CD4-positive, alpha-beta T cell (primary cell): ENCODE measurements at places on chromosomes 3 and 15.

DNA sequence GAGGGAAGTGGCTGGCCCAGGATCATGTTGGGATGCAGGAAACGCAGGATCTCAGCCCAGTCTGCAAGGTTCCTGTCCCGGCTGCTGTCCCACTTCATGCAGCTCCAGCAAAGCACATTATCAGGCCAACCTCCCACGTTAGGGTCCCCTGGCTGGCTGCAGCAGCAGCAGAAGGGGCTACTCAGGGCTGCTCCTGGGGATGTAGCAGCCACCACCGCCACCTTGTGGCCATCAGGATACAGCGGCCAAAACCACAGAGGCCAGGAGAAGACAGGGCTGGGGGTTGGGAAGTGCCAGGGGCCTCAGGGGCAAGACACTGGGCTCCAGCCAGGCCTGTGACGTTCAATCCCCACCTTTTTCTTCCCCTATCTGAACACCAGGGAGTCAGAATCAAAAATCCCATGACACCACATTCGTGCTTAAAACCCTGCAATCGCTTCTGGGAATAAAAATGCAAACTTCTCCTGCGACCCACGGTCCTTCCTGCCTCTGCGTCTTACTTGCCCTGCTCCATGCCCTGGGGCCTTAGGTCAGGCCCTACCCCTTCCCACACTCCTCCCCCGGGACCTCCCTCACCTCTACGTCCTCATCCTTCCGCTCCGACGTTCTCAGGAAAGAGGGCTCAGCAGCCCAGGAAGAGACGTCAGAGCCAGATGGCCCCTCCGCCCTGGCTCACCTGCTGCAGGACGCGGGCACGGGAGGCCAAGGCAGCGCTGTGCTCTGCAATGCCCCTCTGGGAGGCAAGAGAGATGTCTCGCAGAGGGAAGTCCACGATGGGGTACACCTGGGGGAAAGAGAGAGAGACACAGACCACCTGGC lies 21.5 kb downstream of the SSUH2 start:
- DNase-seq, result peak; percentile 11

DNA sequence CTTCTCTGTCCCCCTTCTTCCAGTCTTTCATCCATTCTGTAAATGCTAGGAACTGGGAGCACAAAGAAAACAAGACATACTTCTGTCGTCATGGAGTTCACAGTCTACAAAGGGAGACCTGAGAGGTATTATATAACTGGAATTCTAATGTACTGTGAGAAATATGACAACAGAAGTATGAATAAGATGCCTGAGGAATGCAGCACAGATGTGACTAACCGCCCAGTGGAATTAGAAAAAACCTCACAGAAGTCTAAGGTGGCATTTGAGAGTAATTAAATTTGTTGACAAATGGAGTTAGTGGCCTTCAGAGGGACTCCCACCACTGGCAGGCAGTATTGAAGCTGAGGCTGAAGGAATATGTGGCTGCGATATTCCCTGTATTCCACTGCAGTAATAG lies 168.5 kb upstream of the FAM3D start:
- DNase-seq, result no peak

DNA sequence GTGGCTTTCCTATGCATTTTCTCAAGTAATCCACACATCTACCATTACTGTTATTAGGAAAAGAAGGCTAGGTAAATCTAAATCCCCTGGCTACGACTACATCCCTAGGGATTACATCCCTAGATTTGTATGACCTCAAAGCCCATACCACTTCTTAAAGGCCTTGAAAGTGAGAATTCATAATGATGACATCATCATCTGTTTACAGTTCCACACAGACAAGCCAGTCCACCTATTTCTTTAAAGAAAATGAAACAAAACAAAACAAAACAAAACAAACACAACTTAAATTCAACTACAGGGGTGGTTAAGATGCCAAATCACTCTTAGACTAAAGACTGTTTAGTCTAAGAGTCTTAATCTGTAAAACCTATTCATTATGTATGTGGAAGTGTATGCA lies 5.7 kb downstream of the WDR72 start:
- no peak for DNase-seq

DNA sequence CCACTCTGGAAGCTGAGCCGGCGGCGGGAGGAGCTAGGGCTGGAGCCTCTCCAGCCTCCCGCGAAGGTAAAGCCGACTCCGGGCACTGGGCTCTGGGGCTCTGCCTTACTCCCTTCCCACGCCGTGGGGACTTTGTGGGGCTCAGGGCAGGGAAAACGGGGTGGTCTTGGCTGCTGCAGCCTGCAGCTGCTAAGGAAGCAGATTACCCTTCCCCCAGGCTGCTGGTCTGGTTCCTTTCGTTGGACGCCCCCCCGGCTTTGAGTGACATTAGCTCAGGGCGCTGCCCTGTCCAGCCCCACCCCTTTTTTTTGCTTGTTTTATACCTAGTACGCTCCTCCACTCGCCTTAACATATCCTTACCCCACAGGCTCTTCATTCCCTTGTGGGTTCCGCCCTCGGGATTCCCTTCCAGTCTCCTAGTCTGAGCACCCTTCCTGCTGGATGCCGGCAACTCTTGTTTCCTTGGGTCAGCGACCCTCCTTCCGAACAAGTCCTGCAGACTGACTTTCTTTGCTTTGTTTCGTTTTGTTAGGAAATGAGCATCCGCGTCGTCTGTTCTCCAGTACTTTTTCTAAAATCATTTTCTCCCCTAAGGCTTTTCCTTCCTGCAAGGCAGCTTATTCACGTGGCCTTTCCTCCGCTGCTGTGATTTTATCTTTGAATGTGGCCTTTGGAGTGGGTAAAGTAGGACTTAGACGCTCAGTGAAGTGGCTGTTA lies 551 bp downstream of the DNAJC13 start:
- peak; percentile 20 for DNase-seq

DNA sequence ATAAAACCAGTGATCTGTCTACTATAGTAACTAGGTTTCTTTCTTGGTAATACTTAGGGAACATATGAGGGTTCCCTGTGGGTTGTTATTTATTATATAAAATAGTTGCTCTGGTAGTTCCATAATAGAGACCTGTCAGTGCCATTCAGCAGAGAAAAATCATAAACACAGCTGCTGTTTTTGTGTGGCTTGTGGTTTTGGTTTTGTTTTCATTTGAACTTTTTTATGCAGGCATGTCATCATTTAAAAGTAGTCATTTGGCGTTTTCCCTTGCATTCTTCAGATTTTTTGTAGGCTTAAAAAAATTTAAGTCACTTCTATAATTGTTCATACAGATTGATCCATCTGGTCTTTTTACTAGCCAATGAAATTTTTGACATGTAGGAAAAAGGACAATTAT lies 47.9 kb downstream of the PIK3CA start:
- DNase-seq, result no peak

GRCh38 chr3:185818267-185818875 lies 6.5 kb downstream of the IGF2BP2 start:
- no peak for DNase-seq

GRCh38 chr15:28981351-28981720 lies 95.6 kb downstream of the APBA2 start:
- no peak for DNase-seq

GRCh38 chr15:72237853-72238224 lies 6.8 kb upstream of the PKM start:
- DNase-seq, result no peak

GRCh38 chr15:75451674-75452363 lies at the start of gene SIN3A:
Gene SIN3A (minus strand): TSS chr15:75451690. CDS start chr15:75430375, 21,315 bp downstream.
- DNase-seq, result peak; percentile 99

GRCh38 chr3:72311425-72311824 lies 526.5 kb upstream of the PROK2 start:
- DNase-seq, result no peak

- DNase-seq, result no peak
These were observed 25.7 kb upstream of the PTX3 start for GRCh38 chr3:157410945-157411344.

GRCh38 chr15:81296673-81297072 lies 27.3 kb downstream of the STARD5 start:
- DNase-seq, result peak; percentile 72

DNA sequence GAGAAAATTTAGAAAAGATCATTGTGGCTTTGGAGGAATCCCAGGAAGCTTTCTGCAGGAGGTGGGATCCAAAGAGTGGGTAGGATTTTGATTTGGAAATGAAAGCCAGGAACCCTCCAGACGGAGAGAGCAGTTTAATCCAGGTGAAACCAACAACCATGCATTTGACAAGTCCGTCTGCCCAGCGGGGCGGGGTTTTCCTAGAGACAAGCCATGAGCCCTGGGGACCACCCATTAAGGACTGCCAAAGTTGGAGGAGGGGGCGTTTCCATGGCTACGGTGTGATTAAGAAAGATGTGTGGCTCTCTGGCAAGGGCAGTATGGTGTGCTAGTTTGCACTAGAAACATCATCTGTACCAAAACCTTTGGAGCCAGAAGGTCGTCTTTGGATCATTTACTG lies 53.4 kb downstream of the SRGAP3 start:
- no peak for DNase-seq

- no peak for DNase-seq
These were observed 60.0 kb downstream of the APBA2 start for GRCh38 chr15:28945626-28946230.

DNA sequence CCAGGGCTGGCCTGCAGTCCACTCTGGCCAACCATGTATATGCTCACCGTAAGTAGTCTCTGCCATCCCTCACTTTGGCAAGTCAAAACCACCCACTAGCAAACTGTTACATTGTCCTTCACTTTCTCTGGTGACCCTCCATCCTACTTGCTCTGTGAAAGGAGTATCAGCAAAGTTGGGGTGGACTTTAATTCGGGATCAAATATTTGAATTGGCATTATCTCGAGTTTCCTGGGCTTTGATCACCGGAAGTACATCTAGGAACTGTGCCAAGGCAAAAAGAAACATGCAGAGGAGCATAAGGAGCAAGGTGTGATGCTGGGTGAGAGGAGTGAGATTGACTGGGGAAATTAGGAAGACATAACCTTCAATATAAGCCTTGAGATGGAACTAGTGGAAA lies 188.9 kb upstream of the P2RY1 start:
- no peak for DNase-seq

DNA sequence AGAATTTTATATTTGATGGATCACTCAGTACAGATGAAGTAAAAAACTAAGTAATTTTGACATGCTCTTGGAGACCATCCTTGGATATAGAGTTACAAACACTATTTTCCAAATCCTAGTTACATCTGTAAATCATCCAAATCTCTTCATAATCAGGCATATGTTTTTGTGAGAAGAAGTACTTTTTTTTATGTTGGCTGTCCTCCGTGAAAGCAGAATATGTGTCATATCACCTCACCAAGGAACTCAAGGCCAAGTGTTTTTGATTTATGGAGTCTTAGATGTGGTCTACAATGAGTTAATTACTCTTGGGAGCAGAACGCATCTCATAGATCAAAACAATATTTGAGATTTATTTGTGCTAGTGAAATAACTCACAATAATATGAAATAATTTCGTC lies 416.5 kb upstream of the TGFBR2 start:
- no peak for DNase-seq

DNA sequence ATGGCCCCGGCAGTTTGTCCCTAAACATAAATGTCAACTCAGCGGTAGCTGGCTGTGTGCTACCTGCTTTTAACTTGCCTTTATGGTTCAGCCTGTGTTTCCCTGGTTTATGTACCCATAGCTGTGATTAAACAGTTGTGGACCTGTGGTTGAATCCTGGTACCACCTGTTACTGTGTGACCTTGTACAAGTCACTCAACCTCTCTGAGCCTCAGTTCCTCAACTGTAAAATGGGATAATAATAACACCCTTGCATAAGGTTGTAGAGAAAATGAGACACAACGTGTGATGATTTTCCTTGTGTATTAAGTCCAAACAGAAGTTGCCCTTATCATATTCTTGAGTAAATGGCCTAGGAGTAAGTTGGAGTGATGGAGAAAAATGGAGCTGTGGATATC lies 6.3 kb downstream of the GALNT15 start:
- DNase-seq, result no peak

DNA sequence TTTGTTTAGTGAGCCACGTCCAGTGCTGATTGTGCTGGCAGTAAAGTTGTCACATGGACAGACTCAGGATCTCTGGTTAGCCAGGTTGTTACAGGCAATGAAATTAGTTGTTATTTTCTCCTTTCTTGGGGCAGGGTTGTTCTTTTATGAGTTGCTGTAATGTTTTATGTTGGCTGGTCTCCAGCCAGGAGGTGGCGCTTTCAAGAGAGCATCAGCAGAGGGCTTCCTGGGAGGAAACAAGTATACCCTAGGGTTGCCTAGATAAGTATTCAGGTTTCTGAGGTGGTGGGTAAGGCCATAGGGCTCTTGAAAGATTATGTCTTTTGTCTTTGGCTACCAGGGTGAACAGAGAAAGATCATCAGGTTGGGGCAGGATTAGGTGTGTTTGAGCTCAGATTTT lies 14.5 kb upstream of the CFAP20DC start:
- no peak for DNase-seq

- DNase-seq, result no peak
These were observed 36.4 kb downstream of the ETFA start for GRCh38 chr15:76274821-76275220.

DNA sequence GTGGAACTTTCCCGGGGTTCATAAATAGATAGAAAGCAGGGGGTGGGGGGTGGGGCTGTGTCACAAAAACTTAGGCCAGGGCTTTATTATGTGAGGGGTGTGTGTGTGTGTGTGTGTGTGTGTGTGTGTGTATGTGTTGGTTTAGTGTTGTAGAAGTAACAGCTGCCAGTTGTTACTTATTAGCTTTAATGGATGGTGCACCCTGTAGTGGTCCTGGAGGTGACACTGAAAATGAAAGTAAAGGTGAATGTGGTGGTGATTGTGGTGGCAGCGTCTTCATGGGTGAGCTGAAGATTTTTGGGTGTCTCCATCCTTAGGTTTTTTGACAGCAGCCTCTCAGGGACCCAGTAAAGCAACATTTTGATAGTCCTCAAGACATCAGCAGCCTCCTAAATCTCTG lies 449.9 kb downstream of the PDCD6IP start:
- DNase-seq, result no peak

DNA sequence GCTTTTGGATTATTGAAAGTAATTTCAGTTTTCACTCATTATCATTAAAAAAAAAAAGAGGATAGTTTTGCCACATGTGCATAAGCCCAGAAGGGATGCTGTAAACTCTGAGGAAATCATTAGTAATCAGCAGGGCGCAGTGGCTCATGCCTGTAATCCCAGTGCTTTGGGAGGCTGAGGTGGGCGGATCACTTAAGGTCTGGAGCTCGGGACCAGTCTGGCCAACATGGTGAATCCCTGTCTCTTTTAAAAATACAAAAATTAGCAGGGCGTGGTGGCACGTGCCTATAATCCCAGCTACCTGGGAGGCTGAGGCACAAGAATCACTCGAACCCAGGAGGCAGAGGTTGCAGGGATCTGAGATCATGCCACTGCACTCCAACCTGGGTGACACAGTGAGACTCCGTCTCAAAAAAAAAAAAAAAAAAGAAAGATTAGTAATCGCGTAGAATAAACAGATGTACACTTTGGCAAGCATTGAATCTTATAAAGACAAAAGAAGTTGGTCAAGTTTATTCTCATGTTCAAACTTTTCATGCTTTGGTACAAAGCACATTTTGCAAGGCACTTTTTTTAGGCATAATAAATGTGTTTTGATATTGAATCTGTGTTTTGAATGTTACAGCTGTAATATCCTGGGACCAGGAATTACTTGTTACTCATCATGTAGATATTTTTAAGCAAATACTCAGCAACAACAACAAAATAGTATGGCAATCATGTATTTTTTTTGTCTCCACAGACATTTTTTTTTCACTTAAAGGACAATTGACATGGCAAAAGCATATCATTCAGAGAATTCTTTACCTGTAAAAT lies 93.2 kb upstream of the AGTR1 start:
- no peak for DNase-seq
